BE2C (cell line): ENCODE measurements at places on chromosomes 2 and 18.

- DNase-seq = no peak
Measured at GRCh38 chr2:39508198-39508597, 71.1 kb upstream of the MAP4K3 start.

DNA sequence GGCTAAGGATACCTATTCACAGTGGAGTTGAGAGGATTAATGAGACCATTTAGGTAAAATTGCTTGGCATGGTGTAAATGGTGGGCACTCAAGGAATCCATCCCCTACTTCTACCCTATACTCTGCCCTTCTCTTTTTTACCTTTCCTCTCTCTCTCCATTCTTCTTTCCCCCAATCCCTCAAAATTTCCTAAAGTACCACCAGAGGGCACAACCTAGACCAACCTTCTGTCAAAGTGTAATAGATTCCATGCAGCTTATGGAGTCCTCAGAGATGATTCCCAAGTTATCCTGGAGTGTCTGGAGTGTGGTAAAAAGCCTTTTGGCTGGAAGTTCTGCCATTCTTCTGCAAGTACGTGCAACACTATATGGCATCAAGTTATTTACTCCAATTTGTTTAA, 33.0 kb upstream of the CCDC195 start:
- no peak for DNase-seq

DNA sequence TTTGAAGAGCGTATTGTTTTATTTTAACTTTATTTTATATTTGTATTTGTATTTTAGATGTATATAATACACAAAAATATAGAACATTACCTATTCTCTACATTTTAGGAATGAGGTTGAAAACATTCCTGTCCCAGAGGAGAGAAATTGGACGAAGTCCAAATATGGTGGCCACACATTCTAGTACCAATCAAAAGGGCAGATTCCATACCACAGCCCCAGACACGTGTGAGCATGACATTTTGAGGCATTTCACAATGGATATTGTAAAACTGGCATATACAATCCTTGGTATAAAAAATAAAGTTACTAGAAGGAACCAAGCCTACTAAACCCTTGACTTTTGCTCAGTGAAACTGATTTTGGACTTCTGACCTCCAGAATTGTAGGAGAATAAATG, 50.6 kb downstream of the C2orf76 start:
- no peak for DNase-seq

- no peak for DNase-seq
Measured at GRCh38 chr2:10533811-10534321, 85.7 kb upstream of the ODC1 start.

GRCh38 chr2:190881598-190882410, 1.2 kb downstream of the GLS start:
- DNase-seq = peak; percentile 79

GRCh38 chr2:198165289-198165688, 360.9 kb downstream of the PLCL1 start:
- no peak for DNase-seq

- DNase-seq = no peak
Measured at GRCh38 chr18:39550701-39551100, 1985.1 kb upstream of the CELF4 start.

DNA sequence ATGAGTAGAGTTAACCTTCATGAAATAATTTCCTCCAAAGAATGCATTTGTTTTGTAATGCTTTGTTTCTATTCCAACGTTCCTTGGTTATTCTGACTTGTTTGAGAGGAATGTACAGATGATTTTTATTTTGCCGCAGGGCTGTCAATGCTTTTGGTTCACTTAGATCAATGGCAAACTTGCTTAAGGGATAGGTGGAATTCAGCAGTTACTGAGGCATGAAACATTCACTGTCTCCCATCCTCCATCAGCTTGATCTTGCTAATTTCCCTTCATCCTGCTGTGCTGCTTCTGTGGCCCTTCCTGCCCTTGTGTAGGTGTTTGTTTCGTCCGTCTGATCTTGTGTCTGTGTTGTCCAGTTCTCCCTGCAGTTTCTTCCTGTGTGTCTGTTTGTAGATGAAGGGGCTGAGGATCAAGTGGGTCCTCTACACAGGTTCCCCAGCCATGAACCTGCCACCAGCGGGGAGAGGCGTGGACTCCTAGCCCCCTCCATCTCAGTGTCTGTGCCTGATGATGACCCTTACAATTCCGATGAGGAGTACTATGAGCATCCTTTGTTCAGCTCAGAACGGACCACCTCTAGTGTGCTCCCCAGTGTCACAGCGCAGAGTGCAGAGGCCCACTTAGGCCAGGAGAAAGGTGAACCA, 84.2 kb upstream of the UNC80 start:
- DNase-seq = no peak

GRCh38 chr18:2891526-2892431, 45.0 kb downstream of the EMILIN2 start:
- no peak for DNase-seq
